ENCODE measurements at places on chromosomes 1 and 21.

DNA sequence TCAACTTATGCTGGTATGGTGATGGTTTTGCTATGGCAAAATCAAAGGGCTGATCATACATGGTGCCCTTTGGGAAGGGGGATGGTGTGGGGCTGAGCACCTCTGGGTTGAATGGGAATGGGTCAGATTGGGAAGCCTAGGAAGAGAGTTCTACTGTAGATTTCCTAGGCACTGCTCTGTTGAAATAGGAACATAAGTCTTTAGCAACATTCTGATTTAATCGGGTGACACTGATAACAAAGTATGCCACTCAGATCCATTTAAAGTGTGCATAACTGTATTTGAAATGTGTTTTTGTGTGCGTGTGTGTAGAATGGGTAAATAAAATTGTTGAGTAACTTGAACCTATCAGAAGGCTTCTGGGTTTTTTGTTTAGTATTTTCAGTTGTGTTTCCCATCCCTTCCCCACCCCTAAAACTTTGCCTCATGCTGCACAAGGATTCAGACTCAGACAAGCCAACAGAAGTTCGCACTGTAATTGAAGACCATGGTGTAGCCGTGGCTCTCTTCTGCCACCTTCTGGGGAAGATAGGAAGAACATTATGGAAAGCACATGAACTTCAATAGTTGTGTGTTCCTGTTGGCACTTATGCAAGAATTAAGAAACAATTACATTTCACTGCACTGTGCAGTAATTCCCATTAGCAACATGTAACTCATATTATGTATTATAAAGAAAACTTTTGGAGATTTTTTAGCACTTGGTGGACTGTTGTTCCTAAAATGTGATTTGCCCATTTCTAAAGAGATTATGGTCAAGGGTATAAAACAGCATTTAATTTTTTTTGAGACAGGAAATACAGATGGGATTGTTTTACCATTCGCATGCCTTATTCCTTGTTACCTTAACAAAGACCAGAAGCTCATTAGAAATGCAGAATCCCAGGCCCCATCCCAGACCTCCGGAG is 10.9 kb upstream of the C4BPB start:
- DNase-seq, result peak; percentile 47

DNA sequence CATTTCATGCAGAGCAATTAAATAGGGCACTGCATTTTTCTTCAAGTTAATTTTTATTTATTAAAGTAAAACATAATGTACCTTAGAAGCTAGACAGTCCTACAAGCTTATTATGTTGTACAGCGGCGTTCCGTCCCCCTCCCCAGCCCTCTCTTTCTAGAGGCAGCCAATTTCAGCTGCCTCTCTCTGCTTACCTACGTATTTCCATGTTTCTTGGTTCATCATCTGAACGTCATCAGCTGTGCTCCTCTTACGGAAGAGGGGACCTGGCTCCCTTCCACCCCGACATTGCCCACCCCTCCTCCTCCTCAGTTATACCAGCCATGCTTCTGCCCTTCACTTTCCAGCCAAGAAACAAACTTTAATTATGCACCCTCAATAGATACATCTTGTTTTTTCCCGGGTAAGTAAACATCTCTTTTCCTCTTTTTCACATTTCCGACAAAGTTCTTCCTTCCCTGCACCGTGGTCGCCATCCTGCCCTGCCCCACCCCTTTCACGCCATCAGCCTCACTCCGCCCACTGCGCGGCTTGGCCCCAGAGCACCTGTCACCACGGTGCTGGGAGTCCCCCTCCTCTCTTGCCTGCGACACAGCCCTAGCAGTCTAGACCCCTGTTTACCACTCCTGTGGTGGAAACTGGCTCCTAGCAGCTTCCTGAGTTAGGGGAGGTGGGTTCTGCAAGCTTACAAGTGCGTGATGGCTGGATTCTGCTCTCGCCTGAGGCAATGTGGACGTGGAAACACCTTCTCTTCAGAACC is 57.9 kb downstream of the SLC37A1 start:
- no peak for DNase-seq

DNA sequence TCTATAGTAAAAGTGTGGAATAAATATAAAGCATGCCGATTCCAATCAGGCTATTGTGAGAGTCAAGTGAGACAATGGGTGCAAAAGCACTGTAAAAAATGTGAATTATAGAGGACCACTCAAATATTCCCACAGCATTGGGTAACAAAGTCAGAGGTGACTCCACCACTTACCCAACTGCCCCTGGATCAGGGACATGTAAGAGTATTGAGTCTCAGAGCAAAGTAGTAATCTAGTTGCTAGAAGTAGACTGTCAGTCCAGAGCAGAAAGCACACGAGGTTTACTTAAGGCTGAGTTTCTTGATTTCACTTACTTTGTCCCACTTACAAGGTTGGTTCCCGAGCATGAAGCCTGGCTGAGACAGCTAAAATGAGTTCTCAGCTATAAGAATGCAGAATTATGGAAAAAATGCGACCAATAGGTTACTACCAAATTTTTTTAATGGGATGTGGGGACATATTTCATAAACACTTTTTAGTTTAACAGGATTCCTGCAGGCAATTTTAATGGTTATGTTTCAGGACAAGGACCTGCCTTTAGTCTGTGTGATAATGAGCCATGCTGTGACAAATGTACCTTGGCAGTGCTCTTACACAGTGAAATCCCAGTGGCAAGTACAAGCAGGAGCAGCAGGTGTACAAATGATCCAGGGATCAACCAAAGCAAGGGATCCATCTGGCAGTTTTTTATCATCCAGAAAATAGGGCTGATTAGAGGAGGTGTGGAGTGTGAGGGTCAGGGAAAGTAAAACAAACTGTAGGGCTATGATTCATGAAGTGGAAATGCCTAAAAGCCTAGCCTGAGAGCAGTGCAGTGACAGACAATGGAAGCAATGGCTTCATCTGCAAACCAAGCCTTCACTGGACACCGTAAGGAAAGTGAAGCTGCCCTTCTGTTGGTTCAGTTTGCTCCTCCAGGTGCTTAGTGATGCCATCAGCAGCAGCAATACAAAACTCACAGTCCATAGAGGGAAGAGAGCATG is 156.2 kb upstream of the SPAG17 start:
- no peak for DNase-seq

- DNase-seq, result no peak
These were observed 20.5 kb upstream of the MYBPHL start for GRCh38 chr1:109327285-109327684.

DNA sequence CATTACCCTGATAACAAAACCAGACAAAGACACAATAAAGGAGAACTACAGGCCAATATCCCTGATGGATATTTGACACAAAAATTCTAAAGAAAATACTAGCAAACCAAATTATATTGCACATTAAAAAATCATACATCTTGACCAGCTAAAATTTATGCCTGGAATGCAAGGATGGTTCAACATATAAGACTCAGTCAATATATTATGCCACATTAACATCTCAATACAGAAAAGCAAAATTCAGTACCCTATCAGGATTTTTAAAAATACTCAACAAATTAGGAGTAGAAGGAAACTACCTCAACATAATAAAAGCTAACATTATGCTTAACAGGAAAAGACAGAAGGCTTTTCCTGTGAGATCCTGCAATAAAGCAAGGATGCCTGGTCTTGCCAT is 177.1 kb downstream of the MAGI3 start:
- DNase-seq, result no peak

- no peak for DNase-seq
These were observed 27.7 kb downstream of the CXADR start for GRCh38 chr21:17540530-17540929.

DNA sequence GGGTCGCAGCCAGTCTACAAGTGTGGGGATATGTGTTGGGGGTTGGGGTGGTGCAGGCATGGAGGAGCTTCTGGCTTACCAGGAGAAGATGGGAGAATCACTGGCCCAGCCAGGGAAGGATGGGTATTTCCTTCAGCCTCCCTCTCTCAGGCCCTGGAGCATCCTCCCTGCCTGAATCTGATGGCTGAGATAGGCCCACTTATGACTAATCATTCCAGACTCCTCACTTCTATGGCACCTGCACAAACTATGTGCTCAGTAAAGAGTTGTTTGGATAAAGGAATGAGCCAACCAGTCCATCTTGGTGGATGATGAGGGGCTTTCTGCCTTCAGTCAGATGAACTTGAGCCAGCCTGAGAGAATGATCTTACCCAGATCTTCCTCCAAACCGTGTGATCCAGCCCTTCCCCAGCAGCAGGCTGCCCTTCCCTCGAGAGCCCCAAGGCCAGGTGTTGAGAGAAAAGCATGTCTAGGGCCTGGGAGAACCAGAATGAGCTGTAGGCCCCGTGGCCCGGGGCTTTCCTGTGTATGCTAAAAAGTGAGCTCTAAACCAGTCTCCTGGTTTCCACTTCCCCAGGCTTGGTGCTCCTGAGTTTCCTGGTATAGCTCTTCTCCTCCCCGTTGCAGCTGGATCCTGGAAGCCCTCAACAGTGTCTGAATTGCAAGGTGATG is 1.3 kb downstream of the GPA33 start:
- DNase-seq, result no peak

GRCh38 chr1:1833456-1833855 is 55.2 kb upstream of the NADK start:
- DNase-seq, result no peak

Data from stimulated activated CD4-positive, alpha-beta T cell treated with anti-CD3 and anti-CD28 coated beads, Interleukin-1b, Interleukin-23, amount 100 ng/mL, for 48 hours (primary cell).